ENCODE measurements at places on chromosomes 7 and 10.

DNA sequence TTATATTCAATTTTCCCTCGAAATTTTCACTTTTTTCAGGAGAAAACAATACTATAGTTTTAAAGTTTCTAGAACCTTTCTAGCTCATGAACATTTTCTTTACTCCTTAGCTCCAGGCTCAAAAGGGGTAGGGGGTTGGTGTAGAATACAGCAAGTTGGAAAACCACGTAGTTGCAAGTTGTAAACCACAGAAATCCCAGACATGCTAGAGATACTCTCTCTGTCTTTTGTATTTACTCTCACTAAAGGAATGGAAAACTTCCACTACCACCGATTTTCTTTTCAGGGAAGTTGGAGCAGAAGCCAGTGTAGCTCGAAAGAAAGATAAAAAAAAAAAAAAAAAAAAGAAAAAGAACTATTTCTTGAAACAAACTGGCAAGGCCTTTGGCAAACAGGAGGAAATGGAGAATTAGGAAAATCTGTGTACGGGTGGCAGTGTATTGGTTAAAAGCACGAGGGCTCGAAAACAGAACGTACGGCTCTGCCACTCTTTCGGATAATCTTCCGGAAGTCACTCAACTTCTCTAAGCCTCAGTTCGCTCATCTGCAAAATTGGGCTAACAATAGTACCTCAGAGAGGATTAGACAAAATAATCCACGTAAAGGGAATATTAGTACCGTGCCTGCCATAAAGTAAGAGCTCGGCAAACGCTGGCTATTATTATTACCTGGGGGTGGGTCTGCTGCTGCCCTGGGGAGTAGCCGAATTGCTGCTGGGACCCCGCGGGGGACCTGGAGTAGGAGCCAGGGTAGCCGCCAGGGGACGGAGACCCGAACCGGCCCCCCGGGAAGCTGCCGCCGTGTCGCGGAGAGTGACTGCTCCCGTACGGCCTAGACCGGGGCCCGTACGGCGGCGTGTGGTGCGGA lies 628 bp downstream of the MPLKIP start:
- peak; percentile 34 for DNase-seq

DNA sequence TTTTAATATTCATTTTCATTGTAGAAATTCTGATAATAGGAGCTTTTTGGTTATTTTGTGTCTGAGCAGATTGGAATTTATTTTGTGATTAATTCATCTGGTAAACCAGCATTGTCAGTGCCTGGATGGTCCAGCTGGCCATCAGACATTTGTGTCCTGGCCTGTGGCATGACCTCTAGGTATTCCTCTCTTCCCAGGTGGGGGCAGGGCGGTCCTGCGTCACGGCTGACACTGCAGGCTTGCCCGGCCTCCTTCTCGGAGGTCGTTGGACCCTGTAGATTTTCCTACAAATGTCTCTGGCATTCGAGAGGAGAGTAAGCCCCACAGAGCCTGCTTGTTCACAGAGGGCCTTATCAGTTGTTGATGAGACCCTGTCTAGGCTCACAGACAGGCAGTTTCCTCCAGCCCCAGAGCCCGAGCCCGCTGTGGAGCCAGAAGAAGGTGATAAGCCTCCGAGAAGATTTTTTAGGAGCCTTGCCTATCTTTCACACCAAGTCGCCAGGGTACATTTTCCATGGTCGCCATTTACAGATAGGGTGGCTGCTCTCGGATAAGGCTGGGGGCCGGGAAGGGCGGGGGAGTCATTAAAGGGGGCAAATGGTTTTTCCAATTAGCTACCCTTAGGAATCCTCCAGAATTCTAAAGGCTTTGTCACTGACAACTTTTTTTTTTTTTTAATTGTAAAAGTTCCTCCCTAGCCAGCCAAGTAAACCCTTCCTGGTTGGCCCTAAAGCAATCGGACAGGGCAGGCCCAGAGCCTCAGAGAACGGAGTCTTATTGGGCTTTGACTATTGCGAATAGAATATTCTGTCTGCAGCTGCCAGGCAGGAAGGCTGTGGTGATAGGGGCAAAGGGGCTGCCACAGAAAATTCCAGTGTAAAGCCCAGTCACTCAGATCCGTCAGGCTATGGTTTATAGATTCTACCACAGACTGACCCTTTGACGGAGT lies 78.1 kb upstream of the TBX20 start:
- no peak for DNase-seq

DNA sequence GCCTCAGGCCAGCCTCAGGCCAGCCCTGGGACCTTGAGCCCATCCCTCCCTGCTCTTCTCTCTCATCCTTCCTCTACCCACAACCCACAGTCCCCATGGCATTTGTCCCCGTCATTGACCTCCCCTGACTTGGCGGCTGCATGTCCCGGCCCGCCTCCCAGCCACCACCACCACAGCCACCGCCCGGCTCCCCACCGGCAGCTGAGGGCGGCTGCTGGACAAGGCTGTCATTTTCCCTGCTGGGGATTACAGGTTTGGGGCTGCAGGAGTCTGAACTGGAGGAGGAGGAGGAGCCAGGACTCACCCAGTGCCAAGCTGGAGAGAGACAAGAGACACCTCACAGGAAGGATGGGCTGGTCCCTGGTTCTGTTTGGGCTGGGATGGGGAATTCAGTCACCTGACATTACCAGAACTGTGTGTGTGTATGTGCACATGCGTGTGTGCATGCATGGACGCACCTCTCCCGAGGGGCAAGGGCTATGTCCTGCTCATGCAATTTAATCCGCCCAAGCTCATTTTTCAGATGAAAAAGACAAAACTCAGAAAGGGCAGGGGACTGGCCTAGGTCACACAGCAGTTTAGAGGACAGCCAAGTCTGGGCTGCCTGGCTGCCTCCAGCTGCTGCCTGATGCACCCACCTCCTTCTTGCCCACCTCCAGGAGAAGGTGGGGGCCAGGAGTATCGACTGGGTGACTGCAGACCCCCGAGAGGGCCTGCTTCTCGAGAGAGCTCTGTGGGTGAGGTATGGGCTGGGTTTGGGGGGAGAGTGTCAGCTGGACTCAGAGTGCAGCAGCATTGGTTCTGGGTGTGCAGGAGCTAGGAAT lies 113.1 kb downstream of the ZMIZ1 start:
- DNase-seq, result no peak

GRCh38 chr10:129049501-129049900 lies 417.5 kb upstream of the MGMT start:
- no peak for DNase-seq

DNA sequence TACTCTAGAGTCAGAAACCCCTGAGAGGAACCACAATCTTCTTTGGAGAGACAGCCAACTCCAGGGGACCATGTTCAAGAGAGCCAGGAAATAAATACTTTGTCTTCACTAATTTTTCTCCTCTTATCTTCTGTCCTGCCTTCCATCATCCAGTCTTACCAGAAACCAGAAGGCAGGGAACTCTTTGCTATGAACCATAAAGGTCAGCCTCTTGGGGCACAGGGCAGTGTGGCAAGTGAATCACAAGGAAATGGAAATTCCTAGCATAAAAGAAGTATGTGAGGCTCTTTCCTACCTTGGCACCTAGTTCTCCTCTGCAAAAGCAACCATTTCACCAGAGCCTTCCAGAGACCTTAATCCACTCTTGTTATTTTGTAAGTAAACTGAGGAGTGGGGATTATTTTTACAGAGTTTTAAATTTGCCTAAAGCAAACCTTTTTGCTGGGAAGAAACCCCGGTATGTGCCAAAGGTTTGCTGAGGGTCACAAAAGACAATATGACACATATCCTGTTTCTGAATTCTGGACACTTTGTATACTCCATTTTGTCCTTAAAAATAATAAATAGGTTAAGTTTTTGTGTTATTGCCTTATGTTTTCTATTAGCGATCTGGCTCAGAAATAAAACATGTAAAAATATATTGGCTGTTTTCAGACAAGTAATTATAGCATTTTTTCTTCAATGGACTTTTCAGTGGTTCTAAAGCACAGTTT lies 87.1 kb downstream of the ADAM22 start:
- DNase-seq, result peak; percentile 34

DNA sequence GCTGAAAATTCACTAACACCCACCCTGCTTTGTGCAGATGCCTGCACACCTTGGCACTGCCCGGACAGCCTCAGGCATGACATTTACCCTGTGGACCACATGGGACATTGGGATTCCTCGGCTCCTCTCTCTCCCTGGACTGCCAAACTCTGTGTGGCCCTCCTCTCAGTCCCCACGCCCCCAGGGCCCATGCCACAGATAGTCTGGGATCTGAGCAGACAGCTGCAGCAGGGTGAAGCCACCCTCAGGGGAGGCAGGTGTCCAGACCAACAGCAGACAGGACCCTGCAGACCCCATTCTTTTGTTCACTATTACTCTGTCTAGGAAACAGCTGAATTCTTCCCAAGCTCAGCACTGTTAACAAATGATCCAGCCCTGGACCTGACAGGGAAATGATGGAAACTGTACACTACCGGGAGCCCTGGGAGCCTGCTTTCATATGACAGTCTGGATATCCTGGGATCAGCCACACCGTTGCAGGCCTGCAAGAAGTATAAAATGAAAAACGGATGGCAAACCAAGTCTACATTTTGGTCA lies 83.4 kb downstream of the VOPP1 start:
- DNase-seq, result no peak
